ENCODE measurements at places on chromosomes 16 and 17.

GRCh38 chr17:68020409-68020756 lies 15.2 kb upstream of the KPNA2 start:
- no peak for DNase-seq

- no peak for DNase-seq
These were observed 317.8 kb downstream of the RBFOX1 start for GRCh38 chr16:7650431-7650830.

DNA sequence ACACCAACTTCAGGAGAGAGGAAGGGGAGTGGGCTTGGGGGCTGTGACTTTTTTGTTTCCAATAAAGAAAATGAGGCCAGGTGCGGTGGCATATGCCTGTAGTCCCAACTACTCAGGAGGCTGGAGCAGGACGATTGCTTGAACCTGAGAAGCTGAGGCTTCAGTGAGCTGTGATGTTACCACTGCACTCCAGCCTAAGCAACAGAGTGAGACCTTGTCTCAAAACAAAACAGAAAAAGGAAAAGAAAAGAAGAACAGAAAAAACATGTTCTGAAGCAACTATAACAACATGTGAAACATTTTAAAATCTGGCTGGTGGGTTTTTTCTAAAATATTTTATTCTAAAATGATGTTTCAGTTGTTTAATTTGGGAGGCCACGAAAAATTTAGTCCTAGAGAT lies 554.0 kb upstream of the ZFHX3 start:
- no peak for DNase-seq

DNA sequence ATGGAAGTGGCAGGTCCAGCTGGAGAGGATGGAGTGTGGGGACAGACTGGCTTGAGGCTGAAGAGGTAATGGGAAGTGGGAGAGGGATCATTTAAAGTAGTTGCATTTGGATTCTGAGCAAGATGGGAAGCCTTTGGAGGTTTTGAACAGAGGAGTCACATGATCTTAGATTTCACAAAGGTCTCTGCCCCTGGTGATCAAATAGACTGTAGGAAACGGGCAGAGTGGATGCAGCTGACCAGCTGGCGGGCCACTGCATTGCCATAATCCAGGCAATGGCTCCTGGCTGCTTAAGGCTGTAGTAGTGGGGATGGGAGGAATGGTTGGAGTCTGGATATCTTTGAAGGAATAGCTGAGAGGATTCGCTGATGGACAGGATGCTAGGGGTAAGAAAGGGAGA lies 81.5 kb downstream of the SLC6A2 start:
- DNase-seq = no peak

DNA sequence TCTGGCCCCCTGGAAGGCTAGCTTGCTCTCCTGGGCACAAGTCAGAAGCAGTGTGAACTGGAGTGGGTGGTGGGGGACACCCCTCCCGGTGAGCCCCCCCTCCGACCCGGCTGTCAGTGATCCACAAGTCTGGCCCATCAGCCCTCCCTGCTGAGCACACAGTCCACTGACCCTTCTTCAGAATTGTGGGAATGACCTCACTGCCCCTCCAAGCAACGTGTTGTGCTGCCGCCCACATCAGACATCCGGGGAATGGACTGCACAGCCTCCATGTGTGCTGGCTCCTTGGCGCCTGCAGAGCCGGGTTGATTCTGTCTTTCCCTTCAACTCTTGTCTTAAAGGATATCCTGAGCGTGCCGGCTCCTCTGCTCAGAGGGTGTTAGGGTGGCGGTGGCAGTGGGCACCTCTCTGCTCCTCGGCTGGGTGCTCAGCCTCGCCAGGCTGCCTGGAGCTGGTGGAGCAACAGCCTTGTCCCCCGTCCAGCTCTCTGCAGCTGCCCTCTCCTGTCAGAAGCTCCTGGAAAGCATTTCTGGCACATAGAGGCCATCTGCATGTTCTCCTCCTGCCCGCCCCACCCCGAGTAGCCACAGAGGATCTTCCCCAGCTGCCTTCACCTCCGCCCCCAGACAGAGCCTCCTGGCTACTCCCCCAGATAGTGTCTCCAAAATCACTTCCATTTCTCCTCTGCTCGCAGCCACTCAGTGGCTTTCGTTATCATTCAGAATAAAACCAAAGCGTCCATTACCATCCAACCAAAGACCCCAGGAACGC lies 19.8 kb downstream of the NPTX1 start:
- no peak for DNase-seq

DNA sequence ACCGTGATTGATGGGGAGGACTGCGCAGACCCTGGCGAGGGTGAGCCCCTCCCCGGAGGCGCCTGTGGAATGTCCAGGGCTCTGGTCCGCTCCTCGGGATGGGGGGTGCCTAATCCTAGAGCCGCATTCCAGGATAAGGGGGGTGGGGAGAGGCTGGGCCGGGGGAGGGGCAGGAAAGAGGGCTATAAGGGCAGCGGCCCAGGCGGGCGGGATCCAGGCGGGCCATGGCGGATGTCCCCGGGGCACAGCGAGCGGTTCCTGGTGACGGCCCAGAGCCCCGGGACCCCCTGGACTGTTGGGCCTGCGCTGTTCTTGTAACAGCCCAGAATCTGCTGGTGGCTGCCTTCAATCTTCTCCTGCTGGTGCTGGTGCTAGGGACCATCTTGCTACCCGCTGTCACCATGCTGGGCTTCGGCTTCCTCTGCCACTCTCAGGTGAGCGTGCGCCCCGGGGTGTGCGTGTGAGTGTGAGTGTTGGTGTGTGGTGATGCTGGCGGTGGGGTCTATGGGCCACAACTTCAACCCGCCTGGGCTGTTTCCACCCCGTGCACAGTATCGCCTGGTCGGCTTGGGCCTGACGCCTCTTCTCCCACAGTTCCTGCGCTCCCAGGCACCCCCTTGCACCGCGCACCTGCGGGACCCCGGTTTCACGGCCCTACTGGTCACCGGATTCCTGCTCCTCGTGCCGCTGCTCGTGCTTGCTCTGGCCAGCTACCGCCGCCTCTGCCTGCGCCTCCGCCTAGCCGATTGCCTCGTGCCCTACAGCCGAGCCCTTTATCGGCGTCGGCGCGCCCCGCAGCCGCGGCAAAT lies at the start of gene TMEM88:
Gene TMEM88, plus strand, starts transcription at position 216 of the 809 bp plus-strand sequence. Its CDS starts 9 bp downstream, at position 225.
- no peak for DNase-seq

- DNase-seq = no peak
These were observed 11.7 kb downstream of the TMEM100 start for GRCh38 chr17:55710829-55711496.

DNA sequence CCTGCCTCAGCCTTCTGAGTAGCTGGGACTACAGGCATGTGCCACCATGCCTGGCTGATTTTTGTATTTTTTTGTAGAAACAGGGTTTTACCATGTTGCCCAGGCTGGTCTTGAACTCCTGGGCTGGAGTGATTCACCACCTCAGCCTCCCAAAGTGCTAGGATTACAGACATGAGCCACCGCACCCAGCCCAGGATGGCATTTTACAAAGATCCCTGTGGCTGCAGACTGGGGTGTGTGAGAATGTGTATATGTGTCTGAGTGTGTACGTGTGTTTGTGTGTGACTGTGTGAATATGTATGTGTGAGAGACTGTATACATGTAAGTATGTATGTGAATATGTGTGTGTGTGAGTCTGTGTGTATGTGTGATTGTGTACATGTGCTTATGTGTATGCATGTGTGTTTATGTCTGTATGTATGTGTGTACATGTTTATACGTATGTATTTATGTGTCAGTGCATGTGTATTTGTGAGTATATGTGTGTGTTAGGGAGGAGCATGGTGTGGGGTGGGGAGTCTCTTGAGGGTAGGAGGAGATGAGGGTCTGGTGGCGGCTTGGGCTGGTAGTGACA lies 17.0 kb downstream of the RPTOR start:
- DNase-seq = no peak

- no peak for DNase-seq
These were observed 4.6 kb downstream of the FAAP100 start for GRCh38 chr17:81547614-81547982.

DNA sequence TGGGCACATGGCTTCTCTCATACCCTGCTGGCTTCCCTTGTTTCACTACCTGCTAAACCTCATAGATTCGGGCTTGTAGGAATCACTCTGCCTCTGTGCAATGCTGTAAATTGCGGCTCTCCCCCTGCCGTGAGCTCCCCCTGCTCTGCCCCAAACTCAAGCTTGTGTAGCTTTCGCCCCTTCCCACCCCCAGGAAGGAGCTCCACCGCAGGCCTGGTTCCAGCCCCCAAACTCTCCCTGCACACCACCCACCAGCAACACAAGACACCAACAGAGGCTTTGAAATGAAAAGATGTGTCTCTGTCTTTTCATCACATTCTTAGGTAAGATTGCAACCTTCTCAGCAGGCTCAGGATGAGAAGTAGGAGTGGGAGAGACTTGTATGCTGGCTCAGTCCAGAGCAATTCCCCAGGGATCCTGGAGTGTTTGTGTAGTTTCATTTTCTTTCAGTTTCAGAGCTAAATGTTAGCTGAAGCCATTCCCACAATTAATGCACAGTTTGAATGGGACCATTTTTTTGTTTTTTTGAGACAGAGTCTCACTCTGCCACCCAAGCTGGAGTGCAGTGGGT lies 14.2 kb downstream of the CX3CL1 start:
- DNase-seq = no peak

- no peak for DNase-seq
These were observed 188.2 kb upstream of the IRX5 start for GRCh38 chr16:54742436-54742835.

DNA sequence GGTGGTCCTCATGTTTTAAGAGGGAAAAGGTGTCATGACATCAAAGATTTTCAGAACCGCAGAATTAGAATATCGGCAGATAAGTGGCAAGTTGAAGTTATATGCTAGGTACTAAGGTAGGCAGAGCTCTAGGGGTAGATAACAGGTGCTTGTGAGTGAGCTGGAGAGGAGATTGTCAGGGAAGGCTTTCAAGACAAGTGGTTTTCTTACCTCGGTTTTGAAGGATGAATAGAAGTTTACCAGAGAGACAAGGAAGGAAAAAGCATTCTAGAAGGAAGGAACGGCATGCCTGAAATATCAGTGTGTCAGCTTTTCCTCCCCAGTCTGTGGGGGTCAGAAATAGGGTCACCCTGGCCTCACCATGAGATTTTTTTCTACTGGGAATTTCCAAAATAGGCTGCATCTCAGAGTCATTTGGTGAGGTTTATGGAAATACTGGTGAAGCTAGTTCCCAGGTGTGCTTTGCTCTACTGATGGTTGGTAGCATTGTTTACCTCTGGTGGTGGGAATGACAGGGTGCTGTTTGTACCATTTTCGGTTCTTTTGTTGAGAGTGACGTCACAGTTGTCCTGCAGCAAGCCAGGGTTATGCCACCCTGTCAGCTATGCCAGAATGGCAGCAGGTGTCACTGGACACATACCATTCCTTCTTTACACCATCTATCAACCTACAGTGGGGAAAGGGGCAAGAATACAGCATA lies 112.5 kb downstream of the MSI2 start:
- no peak for DNase-seq

Data from stimulated activated CD8-positive, alpha-beta memory T cell treated with anti-CD3 and anti-CD28 coated beads, Interleukin-7, amount 100 ng/mL, for 24 hours (primary cell).